ENCODE measurements at places on chromosomes 6 and 20.

- DNase-seq = peak; percentile 5
Observed at GRCh38 chr6:101595276-101595675, 201.8 kb downstream of the GRIK2 start.

DNA sequence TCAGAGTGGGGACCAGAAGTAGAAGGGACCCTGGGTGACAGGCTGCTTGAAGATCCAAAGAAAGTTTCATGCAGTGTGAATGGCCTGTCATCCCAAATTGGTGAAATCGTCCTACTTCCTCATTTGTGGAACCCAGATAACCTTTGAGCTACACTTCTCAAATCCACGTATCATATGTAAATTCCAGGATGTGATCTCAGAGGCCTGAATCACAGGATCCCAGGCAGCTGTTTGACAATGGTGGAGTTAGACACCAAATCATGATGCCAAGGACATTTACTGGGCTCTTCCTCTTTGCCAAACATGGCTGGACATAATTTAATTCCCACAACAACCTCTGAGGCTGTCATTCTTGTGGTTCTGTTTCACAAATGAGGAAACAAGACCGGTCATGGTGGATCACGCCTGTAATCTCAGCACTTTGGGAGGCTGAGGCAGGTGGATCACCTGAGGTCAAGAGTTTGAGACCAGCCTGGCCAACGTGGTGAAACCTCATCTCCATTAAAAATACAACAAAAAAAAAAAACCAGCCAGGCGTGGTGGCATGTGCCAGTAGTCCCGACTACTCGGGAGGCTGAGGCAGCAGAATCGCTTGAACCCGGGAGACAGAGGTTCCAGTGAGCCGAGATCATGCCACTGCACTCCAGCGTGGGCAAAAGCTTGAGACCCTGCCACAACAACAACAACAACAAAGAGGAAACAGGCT, 39.9 kb upstream of the TTPAL start:
- DNase-seq = no peak

- no peak for DNase-seq
Observed at GRCh38 chr20:51096582-51097267, 73.8 kb upstream of the KCNG1 start.

- DNase-seq = no peak
Observed at GRCh38 chr6:167546611-167547327, 221.9 kb downstream of the TTLL2 start.

DNA sequence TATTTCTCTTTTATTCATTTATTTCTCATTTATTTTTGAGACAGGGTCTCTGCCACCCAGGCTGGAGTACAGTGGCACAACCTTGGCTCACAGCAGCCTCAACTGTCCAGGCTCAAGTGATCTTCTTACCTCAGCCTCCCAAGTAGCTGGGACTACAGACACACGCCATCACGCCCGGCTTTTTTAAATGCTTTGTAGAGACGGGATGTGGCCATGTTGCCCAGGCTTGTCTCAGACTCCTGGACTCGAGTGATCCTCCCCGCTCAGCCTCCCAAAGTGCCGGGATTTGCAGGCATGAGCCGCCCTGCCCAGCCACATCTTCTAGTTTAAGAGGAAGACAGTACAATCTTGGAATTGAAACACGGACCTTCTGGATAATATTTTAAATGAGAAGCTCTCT, 21.6 kb upstream of the FOXF2 start:
- no peak for DNase-seq

DNA sequence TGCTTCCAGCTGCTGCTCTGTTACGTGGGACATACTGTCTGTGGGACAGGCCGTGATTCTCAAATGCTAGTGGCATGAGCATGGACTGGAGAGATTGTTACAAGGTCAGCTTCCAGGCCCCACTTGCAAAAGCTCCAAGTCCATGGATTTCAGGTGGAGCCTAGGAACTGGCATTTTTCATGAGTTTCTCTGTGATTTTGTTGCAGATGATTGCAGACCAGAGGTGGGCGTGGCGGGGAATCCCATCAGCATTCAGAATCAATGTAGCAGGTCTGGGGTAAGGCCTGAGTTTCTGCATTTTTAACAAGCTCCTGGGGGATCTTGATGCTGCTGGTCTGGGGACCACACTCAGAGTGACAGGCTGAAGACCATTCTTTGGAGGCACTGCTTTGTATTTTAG, 2.4 kb upstream of the CDH4 start:
- DNase-seq = no peak

DNA sequence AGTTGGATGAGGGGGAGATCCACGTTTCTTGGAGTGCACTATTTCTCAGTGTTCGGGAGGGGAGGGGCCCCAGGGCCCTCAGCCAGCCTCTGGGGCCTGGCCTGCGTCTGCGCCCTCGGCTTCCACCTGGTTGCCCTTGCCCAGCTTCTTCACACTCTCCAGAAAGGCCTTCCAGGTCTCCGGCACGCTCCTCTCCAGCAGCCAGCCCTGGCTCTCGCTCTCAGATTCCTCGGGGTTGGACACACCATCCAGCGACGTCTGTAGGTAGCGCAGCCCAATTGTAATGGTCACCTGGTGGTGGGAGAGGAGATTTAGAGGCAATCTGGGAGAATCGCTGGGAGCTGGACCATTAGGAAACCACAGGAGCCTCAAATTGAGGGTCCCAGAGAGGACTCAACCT, 24.2 kb downstream of the PRPH2 start:
- DNase-seq = no peak

GRCh38 chr6:129490521-129491255, 219.3 kb downstream of the ARHGAP18 start:
- peak; percentile 95 for DNase-seq

DNA sequence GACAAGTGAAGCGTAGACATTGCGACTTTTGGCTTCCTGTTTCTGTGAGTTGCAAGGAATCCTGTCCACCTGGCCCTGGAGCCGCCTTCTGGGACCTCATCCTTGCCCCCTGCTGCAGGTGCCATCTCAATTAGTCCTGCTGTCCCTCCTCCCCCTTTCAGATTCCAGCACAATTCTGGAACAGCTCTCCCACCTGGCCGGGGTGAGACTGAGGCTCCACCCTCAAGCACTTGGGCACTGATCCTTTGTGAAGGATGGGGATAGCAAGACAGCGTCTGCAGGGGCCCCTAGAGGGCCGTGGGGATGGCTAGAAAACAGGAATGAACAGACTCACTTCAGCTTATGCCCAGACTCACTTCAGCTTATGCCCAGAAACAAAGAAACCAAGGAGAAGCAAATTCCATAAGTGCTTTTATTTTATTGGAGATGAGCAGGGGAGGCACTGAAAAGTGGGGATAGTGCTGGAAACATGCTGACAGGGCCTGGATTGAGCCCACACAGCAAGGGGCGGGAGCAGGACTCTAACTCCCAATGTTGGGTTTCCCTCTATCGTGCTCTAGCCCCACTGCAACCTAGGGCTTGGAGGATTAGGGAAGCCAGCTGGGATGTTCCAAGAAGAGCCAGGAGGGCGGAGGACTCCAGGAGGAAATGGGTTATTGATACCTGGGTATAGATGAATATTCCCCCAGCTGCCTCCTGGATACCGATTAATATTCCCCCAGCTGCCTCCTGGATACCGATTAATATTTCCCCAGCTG, 1.4 kb downstream of the C6orf15 start:
- DNase-seq = no peak

- DNase-seq = no peak
Observed at GRCh38 chr20:58092871-58093270, 135.6 kb downstream of the ANKRD60 start.

DNA sequence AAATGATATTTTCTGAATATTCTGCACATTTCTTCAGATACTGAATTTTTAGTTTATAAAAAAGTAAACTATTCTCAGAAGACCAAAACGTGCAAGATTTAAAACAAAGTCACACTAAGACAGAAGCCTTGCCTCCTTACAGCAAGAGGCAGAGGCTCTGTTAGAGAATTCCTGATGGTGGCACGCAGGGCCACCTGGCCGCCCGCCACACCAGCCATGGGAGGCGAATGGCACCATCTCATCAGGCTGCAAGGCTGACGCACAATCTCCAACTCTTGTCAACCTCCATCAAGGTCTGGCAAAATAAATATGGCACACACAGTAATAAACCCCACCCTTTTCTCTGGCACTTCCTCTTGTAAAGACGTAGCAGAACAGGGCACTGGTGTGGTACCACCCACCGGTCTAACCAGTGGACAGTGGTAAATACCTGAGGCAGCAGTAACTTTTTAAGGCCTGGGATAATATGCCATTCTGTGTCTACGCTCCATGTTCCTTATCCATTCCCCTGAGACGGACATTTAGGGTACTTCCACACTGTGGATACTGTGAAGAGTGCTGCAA, 111.4 kb downstream of the WDR27 start:
- DNase-seq = no peak

- DNase-seq = peak; percentile 68
Observed at GRCh38 chr6:2865694-2866151, 24.1 kb upstream of the SERPINB1 start.

- peak; percentile 65 for DNase-seq
Observed at GRCh38 chr6:105733556-105734162, 330.8 kb upstream of the PREP start.

GRCh38 chr20:59055302-59055701, 12.7 kb upstream of the PRELID3B start:
- DNase-seq = peak; percentile 34

GRCh38 chr20:46463852-46464251, 49.5 kb downstream of the ZNF334 start:
- DNase-seq = no peak

DNA sequence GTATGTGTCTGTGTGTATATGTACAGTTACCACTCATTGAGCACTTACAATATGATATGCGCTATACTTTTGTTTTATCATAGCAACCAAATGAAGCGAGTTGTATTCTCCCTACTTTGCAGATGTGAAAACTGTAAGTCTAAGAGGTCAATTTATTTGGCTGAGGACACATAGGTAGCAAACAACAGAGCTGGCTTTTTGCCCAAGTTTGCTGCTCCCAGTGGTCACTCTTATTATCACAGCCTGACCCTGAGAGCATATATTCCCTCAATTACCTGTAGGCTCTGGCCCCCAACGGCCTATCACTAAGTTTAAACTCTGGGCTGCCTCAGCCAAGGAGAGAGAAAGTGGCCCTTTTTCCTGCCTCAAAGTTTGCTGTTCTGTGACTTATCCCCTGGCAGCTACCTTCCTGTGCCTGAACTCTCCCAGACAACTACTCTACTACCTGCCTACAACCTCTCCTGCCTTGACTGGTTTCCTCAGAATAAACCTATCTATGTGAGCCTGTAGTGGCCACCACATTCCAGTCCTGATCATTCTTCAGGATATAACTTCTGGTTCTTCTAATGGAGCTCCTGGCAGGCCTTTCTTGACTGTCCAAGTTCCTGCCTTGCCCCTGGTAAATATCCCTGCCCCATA, 221.8 kb downstream of the FRK start:
- peak; percentile 10 for DNase-seq

- DNase-seq = peak; percentile 49
Observed at GRCh38 chr20:33675136-33675959, 1.1 kb upstream of the NECAB3 start.

DNA sequence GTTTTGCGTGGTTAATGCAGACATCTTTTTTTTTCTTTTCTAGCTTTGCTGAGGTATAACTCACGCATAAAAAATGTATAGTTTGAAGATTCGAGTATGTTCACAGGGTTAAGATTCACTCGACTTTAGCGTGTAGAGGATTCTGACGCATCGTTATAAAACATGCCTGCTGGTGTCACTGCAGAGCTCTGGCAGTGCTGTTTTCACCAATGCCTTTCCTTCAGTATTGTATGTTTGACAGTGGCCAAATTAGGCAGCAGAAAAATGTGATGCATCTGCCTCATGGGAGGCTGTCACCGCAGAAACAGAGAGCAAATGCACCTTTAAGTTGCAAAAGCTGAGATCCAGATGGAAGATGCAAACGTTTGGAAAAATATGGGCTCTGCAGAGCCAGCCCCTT, 18.0 kb upstream of the SIRPB2 start:
- peak; percentile 7 for DNase-seq

GRCh38 chr20:20489054-20489453, 121.2 kb downstream of the INSM1 start:
- DNase-seq = no peak

GRCh38 chr20:17882834-17883591, 85.6 kb downstream of the SNX5 start:
- no peak for DNase-seq
